Left ventricle myocardium superior (tissue), 1 donor: ENCODE measurements at places on chromosomes 2 and 18.

DNA sequence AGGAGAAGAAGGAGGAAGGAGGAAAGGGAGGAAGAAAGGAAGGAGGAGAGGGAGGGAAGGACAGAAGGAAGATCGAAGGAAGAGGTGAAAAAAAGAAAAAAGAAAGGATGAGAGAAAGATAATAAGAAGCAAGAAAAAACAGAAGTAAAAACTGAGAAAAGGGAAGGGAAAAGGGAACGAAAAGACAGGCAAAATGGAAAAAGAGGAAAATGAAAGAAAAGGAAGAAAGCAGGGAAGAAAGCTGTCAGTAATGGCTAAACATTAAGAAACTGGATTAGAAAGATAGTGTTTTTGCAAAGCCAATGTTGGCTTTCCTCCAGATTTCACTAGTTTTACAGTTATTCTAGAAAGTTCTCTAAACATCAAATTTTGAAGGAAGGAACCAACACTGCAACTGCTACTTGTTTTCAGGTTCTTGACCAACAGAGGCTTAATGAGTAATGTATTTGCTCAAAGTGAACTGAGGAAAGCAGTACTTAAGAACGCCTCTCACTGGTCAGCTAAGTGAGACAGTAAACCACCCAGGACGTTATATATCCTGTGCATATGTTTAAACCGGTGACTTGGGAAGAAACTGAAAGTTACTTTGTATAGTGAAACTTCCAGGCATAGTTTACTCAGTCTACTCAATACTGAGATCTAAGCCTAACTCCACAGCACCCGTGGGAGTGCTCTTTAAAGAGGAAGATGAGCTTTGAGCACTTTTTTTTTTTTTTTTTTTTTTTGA, 286.2 kb upstream of the TRIB2 start:
- no peak for DNase-seq

- DNase-seq = no peak
These were observed at the start of gene TCF23 for GRCh38 chr2:27148801-27149439. Gene TCF23, plus strand, starts transcription at chr2:27149004. Its CDS starts 130 bp downstream, at chr2:27149134.

DNA sequence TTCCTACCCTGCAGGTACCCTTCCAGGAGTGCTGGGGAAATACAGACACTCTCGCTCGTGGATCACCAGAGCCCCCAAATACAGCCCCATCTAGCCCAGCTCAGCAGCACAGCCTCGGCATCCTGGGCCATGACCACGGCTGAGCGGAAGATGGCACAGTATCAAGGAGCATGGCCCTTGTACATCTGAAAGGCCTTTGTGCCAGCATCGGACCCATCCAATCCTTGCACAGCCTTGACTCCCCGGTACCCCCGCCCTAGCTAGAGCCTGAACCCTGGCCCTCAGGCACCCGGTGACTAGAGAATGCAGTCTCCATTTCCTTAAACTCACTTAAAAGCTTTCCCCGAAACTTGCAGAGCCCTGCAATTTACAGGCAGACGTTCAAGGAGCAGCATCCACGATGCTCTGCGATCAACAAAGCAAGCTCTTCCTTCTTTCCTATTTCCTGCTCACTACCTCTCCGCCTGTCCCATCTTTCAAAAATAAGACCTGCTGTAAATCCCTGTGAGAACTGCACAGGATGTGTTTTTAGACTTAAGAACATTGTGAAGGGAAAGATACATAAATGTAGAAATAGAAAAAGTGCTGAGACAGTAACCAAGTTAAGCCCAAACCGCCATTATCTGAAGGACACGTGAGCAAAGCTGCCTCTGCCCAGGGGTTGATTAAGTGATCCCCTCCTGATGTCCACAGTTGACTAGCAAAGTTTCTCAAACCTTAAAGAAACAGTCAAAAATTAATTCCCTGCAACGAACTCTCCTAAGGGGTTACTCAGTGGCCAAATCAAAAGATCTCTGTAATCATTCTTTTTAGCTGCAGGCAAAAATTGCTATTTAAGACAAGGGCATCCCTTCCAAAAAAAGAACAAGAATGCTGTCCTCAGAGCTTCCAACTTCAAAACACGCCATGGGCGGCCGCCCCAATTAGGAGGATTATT, 48.5 kb downstream of the ZNF516 start:
- no peak for DNase-seq

- no peak for DNase-seq
These were observed 7.0 kb upstream of the SCTR start for GRCh38 chr2:119531292-119531691.

DNA sequence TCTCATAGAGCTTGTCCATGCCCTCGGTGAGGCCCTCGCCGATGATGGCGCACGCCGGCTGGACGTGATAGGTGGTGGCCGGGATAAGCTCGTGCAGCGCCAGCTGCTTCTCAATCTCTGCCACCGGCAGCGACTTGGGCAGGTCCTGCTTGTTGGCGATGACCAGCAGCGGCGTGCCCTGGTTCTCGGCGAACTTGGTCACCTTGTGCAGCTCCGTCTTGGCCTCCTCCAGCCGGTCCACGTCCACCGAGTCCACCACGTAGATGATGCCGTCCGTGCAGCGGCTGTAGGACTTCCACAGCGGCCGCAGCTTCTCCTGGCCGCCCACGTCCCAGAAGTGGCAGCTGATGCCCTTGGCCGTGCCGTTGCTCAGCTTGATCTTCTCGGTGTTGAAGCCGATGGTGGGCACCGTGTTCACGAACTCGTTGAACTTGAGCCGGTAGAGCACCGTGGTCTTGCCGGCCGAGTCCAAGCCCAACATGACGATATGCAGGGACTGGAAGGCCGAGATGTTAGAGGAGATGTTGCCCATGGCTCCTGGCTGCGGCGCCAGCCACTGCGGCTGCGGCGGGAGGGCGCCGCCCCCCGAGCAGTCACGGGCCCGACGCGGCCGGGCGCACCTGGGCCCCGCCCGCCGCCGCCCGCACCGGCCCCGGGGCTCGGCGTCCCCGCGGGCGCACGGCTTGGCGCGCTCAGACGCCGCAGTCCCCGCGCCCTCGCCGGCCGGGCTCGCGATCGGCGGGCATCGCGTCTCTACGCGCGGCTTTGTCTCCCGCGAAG, 636 bp downstream of the ARL4C start:
- DNase-seq = peak; percentile 50

DNA sequence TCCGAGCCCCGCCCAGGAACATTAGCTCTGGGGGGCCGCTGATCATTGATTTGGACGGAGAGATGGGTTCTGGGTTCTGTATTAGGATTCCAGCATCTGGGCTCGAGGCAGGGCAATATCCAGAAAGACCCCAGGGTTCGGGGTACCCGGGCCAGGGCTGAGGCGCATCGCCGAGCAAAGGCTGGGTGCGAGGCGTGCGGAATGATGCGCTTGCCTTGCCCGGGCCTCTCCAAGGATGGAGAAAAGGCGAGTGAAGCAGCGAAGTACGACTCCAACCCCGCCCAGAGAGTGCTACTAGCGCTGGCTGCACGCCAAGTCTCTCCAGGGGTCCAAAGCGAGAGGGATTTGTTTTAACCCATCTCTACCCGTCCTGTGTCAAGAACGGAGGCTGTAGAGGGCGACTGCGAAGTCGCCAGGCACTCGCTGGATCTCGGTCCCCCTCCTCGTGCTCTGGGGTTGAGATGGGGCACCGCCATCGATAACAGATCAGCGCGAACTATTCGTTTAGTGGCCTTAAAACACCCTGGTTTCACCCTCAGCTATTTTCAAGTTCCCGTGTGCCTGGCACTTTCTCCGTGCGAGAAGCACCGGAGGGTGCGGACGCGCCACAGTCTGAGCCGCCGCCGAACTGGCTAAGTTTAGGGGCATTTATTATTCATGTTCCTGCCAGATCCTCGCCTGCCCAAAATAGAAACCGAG, 1.9 kb downstream of the ADCYAP1 start:
- DNase-seq = peak; percentile 21

DNA sequence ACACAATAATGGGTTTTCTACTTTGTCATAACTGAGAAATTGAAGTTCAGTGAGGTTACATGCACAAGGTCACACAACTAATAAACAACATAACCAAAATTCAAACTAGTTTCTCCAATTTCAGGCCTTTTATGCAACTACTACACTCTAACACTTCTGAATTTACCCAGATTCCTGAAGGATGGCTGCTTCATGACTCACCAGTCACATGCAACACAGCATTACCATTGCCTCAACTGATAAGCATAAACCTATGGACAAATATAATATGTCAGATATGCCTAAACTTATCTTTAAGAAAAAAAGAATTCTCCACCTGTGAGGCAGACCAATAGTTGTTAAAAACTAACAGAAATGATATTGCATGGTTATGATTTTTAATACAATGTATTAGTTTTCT, 586.5 kb upstream of the SLC8A1 start:
- DNase-seq = no peak

GRCh38 chr2:54329482-54330161, 73.6 kb upstream of the TSPYL6 start:
- no peak for DNase-seq

DNA sequence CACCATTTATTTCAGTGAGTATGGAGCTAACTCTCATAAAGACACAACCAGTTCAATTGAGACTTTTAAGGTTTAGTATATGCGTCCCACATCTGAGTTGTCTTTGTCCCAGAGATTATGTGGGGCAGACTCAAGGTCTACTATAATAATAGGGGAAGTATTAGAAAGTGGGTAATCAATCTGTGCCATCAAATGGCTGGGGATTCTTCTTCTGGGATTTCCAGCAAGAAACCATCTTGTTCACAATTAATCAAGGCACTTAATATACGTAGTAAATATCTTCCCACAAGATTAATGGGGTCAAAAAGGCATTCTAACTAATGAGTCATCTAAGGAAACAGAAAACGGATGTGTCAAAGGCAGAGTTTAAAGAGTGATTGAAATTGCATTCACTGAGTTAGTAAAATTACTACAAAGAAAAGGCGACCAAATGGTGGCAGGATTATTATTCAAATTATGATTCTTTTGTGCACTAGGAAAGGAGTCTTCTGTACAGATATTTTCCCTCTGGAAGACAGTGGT, 179.8 kb upstream of the REG3G start:
- no peak for DNase-seq

DNA sequence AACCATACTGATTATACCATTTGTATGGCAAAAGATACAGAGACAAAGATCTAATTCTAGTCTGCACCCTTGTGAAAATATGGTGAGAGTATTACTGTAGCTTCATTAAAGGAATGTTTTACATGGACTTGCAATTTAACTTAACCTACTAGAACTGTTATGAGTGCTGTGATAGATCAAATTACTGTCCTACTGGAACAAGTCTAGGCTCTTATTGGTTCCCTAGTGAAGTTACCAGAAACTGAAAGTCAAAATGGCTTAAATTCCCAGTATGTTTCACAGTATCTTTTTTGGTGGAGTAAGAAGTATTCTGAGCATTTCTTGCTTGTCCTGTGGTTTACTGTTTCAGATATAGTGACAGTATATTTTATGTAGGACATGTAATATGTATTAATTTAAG, 3.8 kb upstream of the TBR1 start:
- DNase-seq = no peak

DNA sequence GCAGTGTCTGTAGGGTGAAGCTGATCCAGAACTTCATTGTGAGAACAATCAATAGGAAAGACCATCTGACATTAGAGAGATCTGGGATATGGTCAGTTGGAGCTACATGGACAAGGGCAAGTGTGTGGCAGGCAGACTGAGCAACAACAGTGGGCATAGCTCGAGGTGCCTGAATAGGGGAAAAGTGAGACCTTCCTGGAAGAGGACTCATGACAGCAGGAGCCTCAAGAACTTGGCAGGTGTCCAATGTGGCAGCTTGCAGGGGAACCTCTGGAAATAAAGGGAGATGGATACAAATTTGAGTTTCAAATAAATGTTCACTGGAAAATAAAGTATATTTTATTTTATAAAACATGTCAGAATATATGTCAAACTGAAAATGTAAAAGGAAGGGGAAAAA, 117.9 kb downstream of the TANC1 start:
- peak; percentile 44 for DNase-seq

DNA sequence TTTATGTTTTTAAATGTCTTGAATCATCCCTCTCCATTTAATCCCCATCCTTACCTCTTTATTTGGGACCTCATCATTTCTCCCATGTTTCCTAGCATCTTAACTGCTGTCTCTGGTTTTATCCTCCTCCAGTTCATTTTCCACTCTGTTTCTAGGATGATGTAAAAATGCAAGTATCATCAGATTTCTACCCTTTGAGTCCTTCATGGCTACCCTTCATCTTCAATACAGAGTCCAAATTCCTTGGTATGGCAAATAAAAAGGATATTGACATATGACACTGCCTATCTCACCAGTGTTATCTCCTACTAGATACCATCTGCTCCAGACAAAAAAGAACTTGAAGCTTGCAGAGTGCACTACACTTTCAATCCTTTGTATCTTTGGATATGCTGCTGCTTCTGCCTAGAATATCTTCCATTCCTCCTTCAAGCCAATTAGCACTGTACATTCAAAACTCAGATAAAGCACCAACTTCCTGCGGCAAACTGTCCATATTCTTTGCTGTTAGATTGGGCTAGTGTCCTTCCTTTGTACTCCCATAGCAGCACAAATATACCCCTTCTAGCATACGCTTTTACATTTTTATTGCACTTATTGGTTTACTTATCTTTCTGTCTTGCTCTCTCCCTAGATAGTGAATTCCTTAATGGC, 24.6 kb upstream of the TLK1 start:
- no peak for DNase-seq

- DNase-seq = no peak
These were observed 46.7 kb downstream of the DAPL1 start for GRCh38 chr2:158841850-158842249.

DNA sequence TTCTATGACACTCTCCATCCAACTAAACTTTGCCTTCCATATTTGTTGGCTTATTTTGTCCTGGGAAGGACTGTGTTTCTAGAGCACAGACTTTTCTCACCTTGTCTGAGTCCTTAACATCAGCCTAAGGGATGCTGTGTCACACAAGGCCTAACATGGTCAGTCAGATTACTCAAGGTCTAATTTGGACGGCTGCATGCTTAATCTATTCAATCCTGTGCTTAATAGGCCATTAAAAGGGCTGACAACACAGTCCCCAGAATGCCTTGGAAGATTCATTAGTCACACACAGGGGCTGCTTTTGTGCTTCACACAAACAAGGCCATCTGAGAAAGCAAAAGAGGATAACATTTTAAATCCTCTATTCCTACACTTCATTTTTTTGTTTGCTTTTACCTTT, 84.0 kb downstream of the DYNAP start:
- DNase-seq = no peak

DNA sequence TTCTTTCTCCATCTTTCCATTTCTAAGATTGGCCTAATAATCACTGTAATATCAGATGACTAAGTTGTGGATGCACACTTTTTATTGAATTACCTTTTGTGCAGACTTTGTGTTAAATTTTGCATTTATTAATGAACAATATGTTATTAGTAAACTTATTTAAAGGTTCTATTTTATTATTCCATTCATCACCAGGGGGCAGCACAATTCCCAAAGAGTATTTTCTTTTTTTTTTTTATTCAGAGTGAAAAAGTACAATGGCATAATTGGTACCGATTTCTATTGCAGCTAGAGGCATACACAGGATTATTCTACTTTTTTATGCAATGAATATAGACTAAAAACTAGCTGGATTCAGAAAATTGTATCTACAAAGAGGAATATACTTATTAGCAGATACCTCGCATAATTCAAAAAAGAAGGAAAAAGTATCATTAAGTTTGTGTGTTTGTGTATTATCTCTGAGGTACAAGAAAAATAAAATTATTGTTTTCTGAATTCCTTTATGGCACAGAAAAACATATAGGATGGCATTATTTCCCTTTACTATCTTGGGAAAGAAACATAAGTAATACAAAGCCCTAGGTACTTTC, 390.6 kb downstream of the ERBB4 start:
- no peak for DNase-seq
